CD4-positive, alpha-beta T cell treated with Interleukin-2 at 100 ng/mL for 4 hours (primary cell): ENCODE measurements at places on chromosomes 3 and 15.

GRCh38 chr3:5431146-5431545, 243.6 kb downstream of the EDEM1 start:
- DNase-seq, result no peak

GRCh38 chr15:85515212-85515611, 134.8 kb downstream of the AKAP13 start:
- no peak for DNase-seq

GRCh38 chr15:49815950-49816349, 195.1 kb downstream of the DTWD1 start:
- DNase-seq, result no peak

GRCh38 chr15:85282504-85283115, 97.8 kb upstream of the AKAP13 start:
- no peak for DNase-seq

- no peak for DNase-seq
These were observed 7.8 kb upstream of the AHSG start for GRCh38 chr3:186605078-186605477.

DNA sequence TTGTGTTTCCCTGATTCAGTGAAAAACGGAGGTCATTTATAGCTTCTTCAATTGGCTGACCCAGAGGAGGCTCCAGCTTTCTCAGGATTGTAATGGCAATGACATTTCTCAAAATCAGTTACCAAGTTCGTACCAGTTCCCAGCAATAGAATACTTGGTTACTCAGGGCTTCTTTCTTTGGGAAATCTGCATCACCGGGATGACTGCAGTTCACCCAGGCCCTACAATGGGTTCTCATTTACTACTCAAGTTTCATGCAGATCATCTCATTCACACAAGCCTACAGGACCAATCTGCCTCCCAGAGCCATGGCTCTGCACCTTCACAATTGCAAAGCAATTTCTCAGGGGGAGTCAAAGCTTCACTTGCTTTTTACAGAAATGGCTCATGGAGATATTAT, 109.6 kb downstream of the FHIT start:
- DNase-seq, result no peak

GRCh38 chr3:153003441-153003840, 158.6 kb upstream of the RAP2B start:
- DNase-seq, result no peak

DNA sequence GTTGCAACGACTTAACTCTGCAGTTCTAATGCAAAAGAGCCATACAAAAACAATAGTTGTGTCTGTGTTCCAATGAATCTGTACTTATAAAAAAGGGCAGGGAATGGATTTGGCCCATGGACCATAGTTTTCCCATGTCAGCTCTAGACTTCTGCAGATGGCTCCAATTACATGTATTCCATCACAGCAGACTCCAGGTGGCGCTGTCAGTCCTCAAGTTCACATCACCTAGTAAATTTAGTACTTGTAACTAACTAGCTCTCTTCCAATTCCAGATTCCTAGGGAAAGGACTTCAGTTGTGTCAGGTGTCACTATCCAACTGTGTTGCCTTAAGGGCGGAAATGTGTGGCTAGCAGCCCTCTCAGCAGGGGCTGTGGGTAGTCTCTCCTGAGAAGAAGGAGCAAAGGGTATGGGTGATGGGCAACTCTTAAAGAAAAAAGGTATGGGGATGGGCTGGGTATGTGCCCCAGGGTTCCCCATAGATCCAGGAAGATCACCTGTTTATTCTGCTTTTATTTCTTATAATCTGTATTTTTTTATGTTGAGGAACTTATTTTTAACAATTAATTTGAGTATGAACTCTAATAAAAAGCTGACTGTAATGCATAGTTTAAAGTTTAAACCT, 36.2 kb downstream of the BBS4 start:
- peak; percentile 65 for DNase-seq

- no peak for DNase-seq
These were observed 2.2 kb downstream of the MED12L start for GRCh38 chr3:151087648-151088047.

GRCh38 chr3:109241459-109242186, 74.7 kb downstream of the DPPA2 start:
- no peak for DNase-seq

DNA sequence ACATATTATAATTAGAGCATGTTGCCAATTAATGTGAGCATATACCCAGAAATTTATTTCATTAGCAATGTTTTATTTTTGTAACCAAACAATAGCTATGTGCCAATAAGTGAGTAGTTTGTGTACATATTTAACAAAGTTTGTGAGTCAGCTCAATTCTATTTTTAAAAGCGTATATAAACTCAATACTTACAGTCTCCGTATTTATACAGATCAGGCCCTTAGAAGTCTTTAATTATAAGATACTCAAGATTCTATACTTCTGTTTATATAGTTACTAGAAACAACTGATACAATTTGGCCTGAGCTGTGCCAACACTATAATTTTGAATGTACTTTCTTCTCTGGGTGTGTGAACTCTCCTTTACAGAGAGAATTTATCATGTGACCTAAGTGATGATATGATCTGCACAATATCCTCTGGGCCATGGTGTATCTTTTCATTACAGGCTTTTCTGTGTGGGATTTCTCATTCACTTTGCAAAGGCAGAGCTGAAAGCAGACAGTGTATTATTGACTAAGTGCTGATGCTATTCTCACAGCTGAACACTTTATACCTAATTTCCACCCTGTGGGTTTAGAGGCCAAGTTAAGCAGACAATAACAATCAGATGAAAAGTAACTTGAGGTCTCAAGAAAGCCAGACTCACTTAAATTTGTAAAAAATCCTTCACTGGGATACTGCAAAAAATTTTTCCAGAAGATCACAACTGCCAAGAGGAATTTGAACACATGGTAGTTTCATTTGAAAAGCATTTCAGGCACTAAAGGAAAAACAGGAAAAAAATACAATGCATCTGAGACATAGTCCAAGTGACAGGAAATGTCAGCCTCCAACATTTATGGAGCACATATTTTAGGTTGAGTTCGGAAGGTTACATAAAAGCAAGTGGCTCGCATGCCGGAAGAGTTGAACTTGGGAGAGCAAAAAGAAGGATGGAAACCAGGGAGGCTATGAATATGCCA, 277.9 kb upstream of the SEMA6D start:
- no peak for DNase-seq

DNA sequence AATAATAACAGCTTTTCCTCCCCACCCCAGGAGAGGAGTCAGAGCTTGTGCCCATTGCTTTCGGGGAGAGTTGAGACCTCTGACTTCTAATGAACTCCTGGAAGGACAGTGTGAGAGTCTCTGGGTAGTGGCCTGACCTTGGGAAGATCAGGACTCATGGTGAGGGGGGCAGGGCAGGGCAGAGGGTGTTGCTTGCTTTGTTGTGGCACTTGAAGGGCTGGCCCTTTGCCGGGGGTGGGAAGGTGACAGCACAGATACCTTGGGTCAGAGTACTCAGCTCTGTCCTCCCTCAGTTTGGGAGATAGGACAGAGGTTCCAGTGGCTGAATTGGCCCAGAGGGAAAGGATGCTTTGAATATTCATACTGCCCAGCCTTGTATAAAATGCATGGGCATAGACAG, 15.8 kb downstream of the RBP2 start:
- no peak for DNase-seq

- DNase-seq, result no peak
These were observed 54.5 kb downstream of the DCLK3 start for GRCh38 chr3:36709826-36710365.

- no peak for DNase-seq
These were observed 202.2 kb downstream of the TIGIT start for GRCh38 chr3:114496021-114496434.

DNA sequence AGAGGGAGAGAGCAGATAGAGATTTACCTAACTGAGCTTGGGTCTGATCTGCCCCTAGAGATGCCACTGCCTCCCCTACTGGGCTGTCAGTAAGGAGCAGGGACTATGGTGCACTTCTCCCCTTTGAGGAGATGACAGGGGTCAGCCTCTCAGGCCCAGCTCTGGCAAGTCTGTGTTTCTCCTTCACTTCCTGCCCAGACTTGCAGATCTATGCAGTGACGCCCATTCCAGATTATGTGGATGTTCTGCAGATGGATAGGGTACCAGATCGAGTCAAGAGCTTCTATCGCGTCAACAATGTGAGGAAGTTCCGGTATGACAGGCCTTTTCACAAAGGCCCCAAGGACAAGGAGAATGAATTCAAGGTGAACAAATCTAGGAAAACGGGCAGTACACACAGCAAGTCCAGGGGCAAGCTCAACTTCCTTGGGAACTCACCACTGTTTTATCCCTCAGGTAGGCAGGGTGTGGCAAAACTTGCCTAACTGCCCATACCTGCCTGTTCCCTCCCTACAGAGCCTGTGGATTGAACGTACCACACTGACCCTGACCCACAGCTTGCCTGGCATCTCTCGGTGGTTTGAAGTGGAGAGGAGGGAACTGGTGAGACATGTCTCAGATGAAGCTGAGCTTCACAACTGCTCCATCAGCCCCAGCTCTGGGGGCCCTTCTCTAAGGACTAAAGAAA, 29.1 kb upstream of the MANF start:
- no peak for DNase-seq

DNA sequence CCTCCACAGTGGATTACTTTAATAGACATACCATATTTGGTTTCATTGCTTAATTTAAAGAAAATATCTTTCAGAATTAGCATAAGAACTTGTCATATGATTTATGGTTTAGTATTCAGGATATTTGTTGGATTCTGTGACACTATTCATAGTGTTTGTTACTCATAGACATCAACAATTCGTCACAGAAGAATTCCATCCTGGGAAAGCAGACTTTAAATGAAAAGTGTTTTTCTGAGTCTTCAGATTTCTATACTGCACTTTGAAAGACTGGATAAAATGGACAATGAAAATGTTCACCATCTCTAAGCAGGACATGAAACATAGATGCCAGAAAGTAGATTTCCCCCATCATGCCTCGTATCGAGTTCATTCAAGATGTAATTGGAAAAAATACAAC, 435.6 kb upstream of the ONECUT1 start:
- no peak for DNase-seq
